ENCODE measurements at places on chromosomes 5 and 9.

- DNase-seq: peak; percentile 61
Observed at GRCh38 chr5:79235261-79235633, 684 bp upstream of the JMY start.

- no peak for DNase-seq
Observed at GRCh38 chr5:137609127-137609526, 110.0 kb upstream of the SPOCK1 start.

DNA sequence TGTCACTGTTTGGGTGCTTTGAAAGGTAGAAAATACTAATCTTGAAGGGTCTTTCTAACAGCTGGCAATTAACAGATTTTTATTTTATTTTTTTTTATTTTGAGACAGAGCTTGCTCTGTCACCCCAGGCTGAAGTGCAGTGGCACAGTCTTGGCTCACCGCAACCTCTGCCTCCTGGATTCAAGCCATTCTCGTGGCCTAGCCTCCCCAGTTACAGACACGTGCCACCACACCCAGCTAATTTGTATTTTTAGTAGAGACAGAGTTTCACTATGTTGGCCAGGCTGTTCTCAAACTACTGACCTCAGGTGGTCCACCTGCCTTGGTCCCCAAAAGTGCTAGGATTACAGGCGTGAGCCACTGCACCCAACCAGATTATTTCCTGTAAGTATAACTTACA, 12.8 kb upstream of the APC start:
- DNase-seq: no peak

GRCh38 chr9:68871236-68871635, 142.7 kb downstream of the PRKACG start:
- no peak for DNase-seq

GRCh38 chr5:85476617-85477016, 1091.9 kb upstream of the EDIL3 start:
- no peak for DNase-seq

- no peak for DNase-seq
Observed at GRCh38 chr5:148540647-148541046, 113.7 kb downstream of the HTR4 start.

- no peak for DNase-seq
Observed at GRCh38 chr5:118701791-118702190, 286.6 kb downstream of the DTWD2 start.

DNA sequence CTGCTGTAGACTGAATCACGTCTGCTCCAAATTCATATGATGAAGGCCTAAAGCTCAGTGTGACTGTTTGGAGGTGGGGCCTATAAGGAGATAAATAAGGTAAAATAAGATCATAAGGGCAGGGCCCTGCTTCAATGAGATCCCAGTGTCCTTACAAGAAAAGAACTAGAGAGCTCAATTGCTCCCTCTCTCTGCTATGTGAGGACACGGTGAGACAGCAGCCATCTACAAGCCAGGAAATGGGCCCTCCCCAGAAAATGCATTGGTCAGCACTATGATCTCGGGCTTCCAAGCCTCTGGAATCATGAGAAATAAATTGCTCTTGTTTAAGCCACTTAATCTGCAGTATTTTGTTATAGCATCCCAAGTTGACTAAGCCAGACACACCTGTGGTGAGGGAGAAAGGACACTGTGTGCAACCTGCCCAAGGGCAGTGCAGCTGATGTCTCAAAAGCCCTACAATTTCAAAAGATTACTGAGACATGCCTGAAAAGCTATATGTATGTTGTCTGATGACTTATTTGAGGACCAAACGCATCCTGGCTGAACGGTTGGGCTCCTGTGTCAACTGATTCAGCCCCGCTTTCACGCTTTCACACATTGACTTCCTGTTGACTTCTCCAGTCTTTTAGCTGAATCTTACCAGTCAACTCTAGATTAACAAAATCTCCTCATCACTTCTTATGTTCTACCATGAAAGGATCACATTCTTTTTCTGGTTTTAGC, 13.2 kb downstream of the GZMK start:
- DNase-seq: peak; percentile 28

GRCh38 chr9:79985264-79985663, 413.5 kb downstream of the TLE4 start:
- no peak for DNase-seq

GRCh38 chr9:36174731-36175130, 5.5 kb downstream of the CCIN start:
- DNase-seq: no peak

DNA sequence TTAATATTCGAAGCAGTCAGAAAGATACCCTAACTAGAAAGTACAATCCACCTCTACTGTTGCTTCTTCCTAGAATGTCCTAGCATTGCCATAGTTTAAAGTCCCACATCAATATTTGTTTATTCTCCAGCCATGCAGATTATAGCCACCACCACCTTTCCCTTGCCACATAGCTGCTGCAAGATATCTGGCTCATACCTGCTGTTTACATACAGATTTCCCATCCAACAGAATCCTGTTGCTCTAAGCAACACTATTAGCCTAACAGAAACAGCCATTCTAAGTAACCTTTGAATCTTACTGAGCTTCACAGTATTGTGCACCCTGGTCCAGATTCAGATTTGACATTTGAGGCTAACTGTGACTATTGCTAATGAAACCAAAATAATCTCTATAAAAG, 45.6 kb downstream of the GNAQ start:
- no peak for DNase-seq

- DNase-seq: no peak
Observed at GRCh38 chr5:137960819-137961218, 71.6 kb downstream of the PKD2L2 start.

DNA sequence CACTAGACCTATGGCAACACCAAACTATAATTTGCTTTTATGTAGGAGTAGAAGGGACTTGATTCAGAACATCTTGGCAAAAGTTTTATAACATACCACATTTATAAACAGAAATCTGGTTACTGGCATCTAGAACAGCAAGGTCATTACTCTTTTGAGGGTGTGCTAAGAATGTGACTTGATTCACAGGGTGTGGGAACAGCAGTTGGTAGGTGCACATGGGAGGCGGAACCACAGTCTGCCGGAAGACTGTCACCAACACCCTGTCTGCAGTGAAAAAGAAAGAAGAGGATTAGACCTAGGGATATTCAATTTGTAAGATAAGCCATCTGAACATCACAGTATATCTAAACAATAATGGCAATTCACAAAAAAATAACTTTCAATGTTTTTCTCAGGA, 23.0 kb downstream of the ELP1 start:
- no peak for DNase-seq

DNA sequence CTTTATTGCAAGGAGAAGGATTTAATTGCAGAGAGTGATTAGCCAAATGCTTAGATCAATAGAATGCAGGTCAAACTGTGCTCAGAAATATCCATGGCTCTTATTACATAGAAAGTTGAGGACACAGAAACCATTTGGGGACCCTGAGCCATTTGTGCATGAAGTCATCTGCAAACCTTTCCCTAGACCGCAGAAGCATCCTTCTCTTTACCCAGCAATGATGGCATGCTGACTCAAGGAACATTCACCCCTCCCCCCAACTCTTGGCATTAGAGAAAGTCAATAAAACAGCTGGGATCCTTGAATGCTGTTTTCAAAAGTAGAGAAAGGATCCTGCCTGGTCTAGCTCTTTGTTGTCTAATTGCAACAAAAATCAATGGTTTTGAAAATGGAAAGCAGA, 73.5 kb downstream of the PPP2R2B start:
- DNase-seq: no peak

- DNase-seq: peak; percentile 80
Observed at GRCh38 chr5:172293054-172293744, 9.6 kb upstream of the UBTD2 start.

DNA sequence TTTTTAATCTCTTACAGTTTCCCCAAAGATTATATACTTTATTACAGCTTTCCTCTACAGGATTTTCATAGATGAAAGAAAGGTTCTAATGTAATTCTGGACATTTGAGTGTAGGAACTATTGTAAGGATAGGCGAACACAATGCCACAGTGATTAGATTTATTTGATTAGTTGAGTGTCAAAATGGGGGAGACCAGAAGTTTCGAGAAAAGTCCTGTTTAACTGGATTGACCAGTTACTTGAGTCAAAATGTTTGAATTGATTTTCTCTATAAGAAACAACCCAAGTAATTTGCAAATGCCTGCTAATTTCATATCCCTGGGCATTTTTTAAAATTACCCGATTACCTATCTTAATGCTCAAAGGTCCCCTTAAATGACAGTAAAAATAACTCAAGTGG, 50.6 kb downstream of the SMARCA2 start:
- DNase-seq: no peak

- DNase-seq: no peak
Observed at GRCh38 chr9:104936291-104936690, 8.3 kb upstream of the ABCA1 start.

DNA sequence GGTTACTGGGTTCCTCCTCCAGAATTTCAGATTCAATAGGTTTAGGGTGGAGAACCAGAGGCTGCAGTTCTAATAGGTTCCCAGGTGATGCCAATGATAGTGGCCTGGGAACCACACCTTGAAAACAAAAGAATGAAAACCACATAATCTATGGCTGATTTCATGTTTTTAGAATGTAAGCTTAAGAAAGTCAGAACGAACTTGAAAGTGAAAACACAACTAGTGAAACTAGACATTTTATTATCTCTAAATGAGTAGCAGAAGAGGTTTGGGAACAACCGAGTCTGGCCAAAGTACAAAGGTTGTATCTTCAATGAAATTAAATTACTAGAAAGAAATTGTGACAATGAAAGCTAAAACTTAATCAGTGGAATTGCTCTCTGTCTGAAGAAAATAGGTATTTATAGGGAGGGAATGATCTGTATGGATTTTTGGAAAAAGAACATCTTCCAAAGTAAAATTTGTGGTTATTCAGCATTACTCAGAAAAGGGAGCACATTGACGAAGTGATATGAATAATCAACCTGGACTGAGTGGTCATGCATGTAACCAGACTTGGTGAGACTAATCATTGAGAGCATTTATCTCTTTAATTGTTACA, 24.9 kb upstream of the CEP120 start:
- no peak for DNase-seq

DNA sequence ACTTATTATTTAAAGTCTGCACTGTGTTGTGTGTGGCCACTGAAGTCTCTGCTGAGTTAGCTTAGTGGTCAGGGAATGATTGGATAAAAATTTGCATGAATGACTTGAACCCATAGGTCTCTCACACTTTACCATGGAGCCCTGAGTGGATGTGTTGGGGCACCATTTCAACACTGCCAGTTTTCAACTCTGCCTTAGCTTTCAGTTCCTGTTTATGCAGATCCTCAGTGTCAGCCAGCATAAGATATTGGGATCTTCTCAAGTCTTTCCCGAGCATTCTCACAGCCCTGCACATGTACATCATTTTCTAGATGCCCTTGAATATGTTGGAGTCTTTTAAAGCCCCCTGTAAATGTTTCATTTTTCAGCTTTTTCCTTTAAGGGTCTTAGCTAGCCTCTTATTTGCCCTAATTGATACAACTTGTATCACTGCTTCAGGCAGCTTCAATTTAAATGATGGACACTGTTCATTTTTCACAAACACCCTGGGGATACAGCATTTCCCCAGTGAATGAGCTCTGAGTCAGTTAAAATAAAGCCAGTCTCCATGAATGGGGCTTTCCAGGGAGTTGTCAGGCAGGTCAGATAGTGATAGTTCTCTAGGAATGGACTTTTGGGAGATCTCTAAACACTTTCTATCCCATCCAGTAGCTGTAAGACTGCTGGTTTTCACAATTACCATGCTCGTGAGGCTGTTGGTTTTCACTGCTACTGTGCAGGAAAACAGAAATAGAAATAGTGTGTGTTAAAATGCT, 211.9 kb upstream of the PAPPA start:
- peak; percentile 78 for DNase-seq

GRCh38 chr5:17024686-17025180, 88.6 kb upstream of the MYO10 start:
- peak; percentile 92 for DNase-seq

- peak; percentile 18 for DNase-seq
Observed at GRCh38 chr5:83035373-83036100, 41.7 kb downstream of the TMEM167A start.

DNA sequence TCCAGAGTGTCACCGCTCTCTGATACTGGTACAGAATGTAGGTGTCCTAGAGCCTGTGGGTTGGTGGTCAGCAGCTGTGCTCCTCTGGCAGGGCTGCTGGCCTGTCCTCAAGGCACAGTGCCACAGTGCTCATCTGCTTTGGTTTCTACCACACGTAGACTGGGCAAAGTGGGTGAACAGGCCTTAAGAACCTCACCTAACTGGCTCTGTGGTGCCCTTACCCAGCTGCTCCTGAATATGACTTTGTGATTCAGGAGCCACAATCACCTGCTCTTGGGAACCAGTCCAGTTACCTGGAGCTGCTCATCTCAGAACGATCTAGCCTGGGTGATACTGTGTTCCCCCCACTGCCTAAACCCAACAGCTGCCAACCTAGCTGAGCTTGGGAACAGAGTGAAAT, 6.4 kb downstream of the NOP16 start:
- no peak for DNase-seq

DNA sequence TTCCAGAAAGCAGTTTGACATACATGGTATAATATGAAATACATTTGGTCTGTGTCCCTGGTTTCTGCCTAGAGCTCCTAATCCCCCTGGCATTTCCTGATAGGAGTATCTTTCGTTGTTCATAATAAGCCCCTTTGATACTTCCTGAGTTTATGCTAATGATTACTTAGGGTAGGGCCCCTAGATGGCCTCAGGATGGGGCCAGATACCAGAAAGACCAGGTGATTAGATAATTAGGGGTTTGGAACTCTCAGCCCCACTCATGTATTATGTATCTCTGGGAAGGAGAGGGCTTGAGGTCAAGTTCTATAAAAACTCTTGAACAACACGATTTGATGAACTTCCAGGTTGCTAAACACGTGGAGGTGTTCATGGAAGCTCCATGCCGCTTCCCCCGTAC, 163.3 kb upstream of the ZNF608 start:
- DNase-seq: no peak

- no peak for DNase-seq
Observed at GRCh38 chr9:118162716-118163115, 458.5 kb downstream of the TLR4 start.

DNA sequence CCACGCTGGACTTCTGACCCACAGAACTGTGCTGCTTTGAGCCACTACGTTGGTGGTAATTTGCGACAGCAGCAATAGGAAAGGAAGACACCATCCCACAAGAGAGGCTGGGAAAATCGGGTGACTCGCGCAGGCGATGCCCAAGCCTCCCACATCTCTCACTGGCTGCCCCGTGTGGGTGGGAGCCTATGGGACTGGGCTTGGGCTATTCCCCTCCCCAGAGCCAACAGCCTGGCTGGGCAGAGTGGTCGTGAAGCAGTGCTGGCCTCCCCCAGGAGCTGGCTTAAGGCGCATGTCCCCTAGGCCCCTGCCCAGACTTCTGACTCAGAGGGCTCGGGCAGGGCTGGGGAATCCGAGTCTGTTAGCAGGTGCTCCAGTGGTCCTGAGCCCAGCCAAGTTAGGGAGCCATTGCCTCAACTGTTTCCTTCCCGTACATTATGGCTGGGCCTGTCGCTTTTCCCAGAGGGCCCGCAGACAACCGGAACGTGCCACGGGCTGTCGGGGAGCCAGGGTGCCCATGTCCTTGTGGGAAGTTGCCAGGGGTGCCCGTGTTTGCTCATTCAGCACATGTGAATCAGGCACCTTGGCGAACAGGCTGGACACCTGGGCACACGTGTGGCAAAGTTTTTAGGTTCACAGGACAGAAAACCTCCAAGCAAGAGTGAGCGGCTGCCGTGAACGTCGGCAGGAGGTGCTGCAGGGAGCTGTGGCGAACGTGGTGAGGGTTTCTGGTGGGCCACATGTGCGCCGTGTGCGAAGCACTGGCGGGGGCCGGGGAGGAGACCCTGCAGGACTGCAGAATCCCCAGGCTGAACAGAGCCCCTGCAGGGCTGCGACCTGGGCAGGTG, 7.0 kb upstream of the RASGEF1C start:
- DNase-seq: no peak

- peak; percentile 13 for DNase-seq
Observed at GRCh38 chr5:139881143-139881733, 85.6 kb downstream of the PSD2 start.

Measured in mesenchymal stem cell (in vitro differentiated cells and primary cell).